EL (cell line): ENCODE measurements at places on chromosomes 13 and 19.
A peak's percentile ranks its signal among the peaks of the same experiment; 100 is the strongest.

GRCh38 chr19:14023404-14024235, 4.3 kb upstream of the RLN3 start:
- peak; percentile 39 for DNase-seq

GRCh38 chr19:37907735-37908455, 887 bp downstream of the SIPA1L3 start:
- DNase-seq, result no peak

GRCh38 chr19:47111006-47111621, 2.5 kb downstream of the ZC3H4 start:
- DNase-seq, result no peak

DNA sequence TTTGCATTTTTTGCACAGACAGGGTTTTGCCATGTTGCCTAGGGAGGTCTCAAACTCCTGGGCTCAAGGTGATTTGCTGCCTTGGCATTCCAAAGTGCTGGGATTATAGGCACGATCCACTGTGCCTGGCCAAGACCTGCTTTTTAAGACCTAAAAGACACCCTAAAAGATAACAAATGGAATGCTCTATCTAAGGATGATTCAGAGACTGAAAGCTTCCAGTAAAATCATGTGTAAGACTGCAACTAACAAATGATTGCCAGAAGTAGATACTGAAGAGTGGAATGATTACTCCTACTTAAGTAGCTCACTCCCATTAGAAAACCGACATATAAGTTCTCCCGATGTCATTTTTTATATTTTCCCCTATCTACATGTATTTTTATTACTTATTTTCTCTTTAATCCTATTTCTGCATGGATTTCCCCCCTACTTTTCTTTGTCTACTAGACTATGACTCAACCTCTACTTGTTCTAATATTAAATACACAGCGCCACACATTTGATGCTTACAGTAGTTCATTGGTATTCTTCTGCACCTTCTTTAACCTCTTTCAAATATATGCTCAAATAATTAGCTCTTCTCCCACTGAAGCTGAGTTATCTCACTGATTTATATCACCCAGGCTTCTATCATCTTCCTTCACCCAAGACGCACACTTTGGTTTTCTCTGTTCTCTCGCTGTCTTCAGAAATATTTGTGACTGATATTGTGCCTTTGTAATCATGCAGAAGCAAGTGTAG, 32.2 kb upstream of the KLF12 start:
- DNase-seq, result peak; percentile 4

GRCh38 chr13:36059321-36059720, 71.9 kb downstream of the DCLK1 start:
- DNase-seq, result no peak

- DNase-seq, result no peak
These were observed 38.3 kb downstream of the ANKRD10 start for GRCh38 chr13:110876609-110877008.

GRCh38 chr19:13788991-13789390, 6.3 kb upstream of the ZSWIM4 start:
- peak; percentile 70 for DNase-seq

- peak; percentile 60 for DNase-seq
These were observed 13.2 kb downstream of the GADD45B start for GRCh38 chr19:2488942-2489731.

- DNase-seq, result no peak
These were observed 116.1 kb downstream of the DNAJC3 start for GRCh38 chr13:95793018-95793555.

GRCh38 chr19:34676697-34677385, at the start of gene SCGB2B2:
Gene SCGB2B2 (minus strand): TSS chr19:34677159. CDS start chr19:34594563, 82,596 bp downstream.
- no peak for DNase-seq

DNA sequence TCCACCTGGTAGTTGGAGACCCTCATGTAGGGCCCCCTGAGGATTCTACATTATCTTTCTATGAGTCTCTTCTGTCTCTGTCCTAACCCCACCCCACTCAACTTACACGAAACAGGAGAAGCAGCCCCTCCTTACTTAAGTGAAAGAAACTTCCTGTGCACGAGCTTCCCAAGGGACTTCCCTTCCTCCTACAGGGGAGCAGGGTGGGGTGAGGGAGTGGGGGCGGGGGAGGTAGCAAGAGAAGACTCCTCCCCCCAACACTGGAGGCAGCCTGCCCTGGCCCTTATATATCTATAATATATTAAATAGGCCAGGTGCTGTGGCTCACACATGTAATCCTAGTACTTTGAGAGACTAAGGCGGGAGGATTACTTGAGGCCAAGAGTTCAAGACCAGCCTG, 5.5 kb upstream of the PDE4C start:
- no peak for DNase-seq

- DNase-seq, result no peak
These were observed 17.7 kb downstream of the ZNF77 start for GRCh38 chr19:2927032-2927430.

GRCh38 chr13:99859178-99860177, 112.1 kb downstream of the ZIC5 start:
- DNase-seq, result no peak

DNA sequence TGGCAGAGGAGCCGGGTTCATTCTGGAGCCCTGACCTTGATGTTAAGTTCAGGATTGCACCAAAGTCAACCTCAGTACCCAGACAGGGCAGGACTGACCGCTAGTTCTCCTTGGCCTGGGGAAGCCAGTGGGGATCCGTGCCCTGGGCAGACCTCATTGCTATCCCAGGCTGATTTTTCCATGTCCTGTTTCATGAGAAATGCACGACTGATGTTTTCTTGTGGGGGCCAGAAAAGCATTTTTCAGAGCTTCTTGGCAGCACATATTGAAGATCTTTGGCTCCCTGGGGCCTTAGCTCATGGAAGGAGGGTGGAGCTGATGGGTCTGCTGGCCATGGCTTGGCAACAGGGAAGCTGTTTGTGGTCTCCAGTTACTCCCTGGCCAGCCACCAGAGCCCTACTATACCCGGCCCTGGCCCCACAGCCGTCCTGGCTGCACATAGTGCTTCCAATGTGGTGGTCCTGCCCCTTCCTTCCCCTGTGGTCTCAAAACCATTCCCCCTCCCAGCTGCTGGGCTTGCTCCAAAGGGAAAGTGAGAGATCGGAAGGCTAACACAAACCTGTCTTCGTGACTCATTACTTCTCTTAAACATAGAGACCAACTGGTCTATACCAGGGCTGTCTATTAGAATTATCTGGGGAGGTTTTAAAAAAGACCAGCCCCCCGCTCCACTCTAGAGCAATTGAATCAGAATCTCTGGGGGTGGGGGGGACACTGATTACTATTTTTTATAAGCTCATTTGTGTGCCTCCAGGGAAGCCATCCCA, 11.2 kb downstream of the IL17D start:
- peak; percentile 31 for DNase-seq

DNA sequence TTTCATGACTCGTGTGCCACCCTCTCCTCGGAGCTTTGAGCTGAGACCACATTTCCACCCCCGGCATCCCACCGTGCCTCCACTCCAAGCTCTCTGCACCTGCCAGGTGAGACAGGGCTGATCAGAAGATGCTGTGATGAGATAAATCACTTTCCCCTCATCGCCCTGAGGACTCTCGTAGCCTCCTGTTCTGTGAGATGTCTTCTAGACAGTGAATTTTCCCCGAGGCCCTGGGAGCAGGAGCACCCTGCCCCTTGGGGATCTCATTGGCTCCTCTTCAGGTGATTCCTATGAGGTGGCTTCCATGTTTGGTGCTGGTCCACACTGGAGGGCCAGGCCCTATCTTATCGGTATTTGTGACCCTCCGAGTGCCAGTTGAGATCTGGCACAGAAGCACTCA, 154.0 kb upstream of the TSHZ3 start:
- DNase-seq, result no peak

- no peak for DNase-seq
These were observed 127.9 kb upstream of the USP29 start for GRCh38 chr19:56991912-56992311.

DNA sequence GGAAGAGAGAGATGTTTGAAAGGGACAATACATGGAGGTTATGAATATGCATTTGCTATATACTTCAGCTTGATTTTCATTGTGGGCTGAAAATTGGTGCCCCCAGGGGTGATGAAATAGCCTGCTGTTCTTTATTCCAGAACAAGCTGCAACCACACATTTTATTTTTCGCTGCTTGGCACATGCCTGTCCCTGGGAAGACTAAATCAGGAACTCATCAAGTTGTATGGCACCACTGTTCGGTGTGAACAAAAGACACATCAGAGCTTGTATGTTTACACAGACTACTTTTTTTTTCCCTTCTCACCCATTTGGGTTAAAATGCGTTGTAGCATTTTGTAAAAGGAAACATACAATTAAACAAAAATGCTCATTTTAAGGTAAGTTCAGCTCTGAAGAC, 230.7 kb downstream of the NALCN start:
- DNase-seq, result no peak

DNA sequence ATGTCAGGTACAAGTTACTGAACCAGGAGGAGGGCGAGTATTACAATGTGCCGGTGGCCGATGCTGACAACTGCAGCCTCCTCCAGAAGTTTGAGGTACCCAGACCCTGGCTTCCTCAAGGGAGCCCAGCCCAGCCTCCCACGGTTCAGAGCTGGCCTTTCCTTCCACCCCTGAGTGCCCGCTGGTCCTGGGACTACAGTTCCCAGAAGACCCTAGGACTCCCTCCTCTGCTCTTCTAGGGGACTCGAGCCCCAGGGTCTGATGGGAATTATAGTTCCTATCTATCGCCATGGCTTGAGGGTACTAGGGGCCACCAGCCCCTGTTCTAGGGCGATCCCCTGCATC, 11.0 kb downstream of the PRKCG start:
- DNase-seq, result no peak

DNA sequence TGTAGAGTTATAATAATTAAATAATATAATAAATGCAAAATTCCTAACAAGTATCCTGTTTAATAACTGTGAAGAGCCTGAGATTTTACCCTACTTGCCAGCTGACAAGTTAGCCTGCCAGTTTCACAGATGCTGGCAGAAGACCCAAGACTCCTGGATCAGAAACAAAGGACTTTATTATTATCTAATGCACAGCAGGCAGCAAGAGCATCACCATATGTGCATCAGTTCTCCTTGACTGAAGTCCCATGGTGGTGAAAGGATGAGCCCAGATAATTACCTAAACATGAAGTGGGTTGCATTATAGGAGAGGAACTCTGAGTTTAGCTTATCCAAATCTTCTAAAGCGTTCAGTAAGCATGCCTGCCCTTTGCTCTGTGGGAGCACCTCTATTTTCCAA, 39.1 kb upstream of the MTIF3 start:
- no peak for DNase-seq

DNA sequence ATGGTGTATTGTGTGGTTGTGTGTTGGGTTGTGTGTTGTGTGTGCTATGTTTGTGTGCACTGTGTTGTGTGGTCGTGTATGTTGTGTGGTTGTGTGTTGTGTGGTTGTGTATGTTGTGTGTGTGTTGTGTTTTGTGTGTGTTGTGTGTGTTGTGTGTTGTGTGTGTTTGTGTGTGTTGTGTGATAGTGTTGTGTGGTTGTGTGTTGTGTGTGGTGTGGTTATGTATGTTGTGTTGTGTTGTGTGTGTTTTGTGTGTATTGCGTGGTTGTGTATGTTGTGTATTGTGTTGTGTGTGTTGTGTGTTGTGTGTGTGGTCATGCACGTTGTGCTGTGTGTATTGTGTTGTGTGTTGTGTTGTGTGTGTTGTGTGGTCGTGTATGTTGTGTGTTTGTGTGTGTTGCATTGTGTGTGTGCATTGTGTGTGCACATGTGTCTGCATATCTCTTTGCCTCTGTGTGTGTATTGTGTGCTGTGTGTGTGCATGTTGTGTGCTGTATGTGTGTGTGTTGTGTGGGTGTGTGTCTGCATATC, 2.9 kb downstream of the C3 start:
- DNase-seq, result no peak

DNA sequence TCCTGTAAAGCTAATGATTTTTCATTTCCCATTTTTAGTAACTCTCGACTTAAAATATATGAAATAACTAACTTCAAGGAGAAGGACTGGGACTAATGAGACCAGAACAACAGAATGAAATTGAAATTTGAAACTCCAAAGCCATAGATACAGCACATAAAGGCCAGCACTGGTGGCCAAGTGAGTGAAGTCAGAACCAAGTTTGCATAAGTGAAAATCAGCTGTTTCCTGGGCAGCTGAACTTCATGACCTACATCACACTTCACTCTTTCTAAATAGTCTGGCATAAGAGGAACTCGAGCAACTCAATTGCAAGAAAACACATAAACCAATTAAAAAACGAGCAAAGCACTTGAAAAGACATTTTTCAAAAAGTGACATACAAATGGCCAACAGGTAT, 84.5 kb downstream of the DCLK1 start:
- no peak for DNase-seq

DNA sequence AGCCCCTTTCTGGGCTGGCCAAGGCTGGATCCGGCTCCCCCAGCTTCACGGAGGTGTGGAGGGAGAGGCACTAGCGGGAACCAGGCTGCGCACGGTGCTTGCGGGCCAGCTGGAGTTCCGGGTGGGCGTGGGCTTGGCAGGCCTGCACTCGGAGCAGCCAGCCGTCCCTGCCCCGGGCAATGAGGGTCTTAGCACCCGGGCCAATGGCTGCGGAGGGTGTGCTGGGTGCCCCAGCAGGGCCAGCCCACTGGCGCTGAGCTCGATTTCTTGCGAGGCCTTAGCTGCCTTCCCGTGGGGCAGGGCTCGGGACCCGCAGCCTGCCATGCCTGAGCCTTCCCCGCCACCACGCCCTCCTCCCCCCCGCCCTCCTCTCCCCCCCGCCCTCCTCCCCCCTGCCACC, 2.6 kb upstream of the ZNF559 start:
- DNase-seq, result no peak

- no peak for DNase-seq
These were observed 59.0 kb downstream of the SMARCA4 start for GRCh38 chr19:11019824-11020223.

- peak; percentile 100 for DNase-seq
These were observed 44.8 kb downstream of the ANKRD10 start for GRCh38 chr13:110869805-110870706.

GRCh38 chr13:39586151-39586550, 16.8 kb downstream of the LHFPL6 start:
- no peak for DNase-seq
